NCI-H748 treated with DMSO at 0.1 percent for 48 hours (cell line): ENCODE measurements at places on chromosomes 3 and 15.

DNA sequence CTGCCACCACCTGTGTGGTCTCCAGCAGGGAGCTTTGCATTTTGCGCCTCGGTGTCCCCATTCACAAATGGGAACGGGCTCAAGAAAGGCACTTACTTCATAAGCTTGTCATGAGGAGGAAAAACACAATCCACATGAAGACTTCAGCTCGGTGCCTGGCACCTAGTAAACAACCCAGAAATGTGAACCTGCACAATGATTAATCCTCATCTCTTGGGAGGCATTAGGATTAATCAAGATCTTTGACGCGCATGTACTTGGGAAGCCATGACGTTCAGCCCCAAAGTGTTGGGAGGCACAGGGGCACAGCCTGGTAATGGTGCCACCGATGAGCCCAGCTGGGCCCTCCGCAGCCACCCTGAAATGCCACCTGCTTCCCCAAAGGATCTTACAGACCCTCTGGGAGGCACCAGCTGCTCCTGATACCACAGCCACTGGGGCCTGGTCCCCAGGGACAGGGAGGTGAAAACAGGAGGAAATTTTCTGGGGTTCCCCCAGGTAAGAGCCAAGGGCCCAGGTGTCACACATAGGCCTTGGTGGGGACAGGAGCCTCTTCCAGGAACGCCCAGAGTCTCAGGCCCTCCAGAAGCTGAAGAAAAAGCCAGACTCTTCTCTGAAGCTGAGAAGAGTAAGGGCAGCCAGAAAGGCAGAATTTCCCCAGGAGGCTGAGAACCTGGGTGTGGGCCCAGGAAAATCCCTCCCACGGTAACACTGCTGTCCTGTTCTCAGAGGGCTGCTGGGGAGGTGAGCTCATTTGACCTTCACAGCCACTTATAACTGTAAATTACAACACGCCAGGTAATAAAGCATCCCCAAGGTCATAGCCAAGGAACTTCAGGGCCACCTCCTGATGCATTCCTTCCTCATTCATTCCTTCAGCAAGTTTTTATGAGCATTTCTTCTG lies 507.5 kb downstream of the SHQ1 start:
- no peak for DNase-seq

- no peak for DNase-seq
These were observed 37.0 kb downstream of the ZNF710 start for GRCh38 chr15:90037961-90038631.

- no peak for DNase-seq
These were observed 900 bp upstream of the HYAL3 start for GRCh38 chr3:50299929-50300680.

DNA sequence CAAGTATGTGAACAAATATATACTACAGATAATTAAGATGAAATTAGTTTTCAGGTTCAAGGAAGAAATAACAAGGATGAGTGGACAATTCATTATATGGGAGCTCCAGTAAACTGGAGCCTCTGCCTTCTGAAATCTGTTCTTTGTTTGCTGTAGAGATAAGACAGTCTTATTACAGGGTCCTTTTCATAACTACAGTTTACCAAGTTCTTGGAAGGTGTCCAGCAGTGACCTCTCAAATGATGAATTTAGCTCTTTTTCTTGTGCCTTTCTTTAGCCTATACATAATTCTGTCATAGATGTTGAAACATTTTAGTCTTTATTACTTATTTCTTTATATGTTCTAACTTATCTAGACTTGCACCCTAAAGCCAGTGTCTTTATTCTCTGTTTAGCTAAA lies 89.7 kb upstream of the GBE1 start:
- no peak for DNase-seq

- no peak for DNase-seq
These were observed 119.0 kb upstream of the CTDSPL start for GRCh38 chr3:37742574-37743212.

GRCh38 chr3:42090973-42091731 lies at the start of gene TRAK1:
TRAK1 (plus strand) TSS chr3:42091357; CDS start chr3:42091470, 113 bp downstream.
- no peak for DNase-seq

DNA sequence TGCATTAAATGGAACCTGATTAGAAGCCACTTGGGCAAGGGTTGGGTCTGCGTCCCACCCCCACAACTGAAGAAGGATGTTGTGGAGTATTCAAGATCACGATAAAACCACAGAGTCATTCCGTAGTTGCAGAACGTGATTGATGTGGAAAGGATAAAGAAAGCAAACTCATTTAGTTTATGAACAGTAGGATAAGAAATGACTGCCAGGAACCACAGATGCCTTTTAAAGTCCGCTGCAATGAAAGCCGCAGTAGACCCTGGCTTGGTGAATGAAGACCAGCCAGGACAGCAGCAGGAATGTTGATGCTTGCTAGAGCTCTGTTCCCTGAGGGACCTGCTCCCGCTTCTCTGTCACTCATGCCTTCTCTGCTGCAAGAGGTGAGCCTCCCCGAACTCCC lies 111.5 kb downstream of the GABRG3 start:
- no peak for DNase-seq

DNA sequence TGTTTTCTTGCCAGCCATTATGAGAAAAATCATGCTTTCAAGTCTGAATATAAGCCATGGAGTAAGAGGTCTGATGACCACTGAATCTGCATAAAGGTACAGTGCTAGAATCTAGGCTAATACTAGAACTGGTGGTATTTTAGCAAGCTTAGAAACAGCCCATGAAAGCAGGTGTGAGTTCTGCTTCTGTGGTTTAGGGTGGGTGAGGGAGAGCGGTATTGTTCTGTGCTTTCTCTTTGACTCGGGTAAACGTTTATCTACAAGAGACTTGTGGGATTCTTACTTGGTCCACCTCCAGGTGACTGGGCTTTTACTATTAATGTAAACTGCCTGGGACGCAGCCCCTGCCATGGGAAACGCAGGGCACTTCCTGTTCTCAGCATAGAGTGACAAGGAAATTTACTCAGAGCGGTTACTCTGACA lies 55.2 kb downstream of the PGPEP1L start:
- DNase-seq, result no peak

DNA sequence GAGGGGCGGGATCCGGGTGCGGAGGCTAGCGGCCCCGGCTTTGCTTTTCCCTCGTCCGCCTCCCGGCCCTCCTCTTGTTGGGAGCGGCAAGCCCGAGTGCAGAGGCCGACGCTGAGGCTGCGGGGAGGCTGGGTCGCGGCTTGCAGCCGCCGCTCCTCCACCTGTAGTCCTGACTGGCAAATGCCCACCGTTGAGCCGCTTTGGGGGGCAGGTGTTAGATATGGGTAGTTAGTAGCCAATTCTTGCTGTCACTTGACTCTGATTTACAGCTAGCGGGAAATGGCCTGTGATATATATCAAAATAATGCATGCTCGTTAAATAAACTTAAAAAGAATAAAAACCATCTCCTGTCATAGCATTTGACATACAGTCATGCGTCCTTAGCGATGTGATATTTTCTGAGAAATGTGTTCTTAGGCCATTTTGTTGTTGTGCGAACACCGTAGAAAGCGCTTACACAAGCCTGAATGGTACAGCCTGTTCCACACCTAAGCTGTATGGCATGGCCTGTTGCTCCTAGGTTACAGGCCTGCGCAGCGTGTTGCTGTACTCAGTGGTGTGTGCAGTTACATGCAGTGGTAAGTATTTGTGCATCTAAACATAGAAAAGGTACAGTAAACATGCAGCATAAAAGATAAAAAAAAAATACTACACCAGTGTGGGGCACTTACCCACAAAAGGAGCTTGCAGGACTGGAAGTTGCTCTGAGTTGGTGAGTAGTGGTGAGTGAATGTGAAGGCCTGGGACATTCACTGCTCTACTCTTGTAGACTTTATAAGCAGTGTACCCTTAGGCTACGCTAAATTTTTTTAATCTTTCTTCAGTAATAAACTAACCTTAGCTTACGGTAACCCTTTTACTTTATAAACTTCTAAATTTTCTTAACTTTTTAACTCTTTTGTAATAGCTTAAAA lies 873 bp downstream of the CAPN7 start:
- DNase-seq, result no peak
